Left lobe of liver (tissue), 2 donors: ENCODE measurements at places on chromosomes 3 and 15. TPM values are rescaled to one million over a fixed set of nuclear protein-coding genes. Genes with fewer than 3 reads are reported as not detected.

The ALS2CL gene
- 24.2 TPM for total RNA-seq

DNA sequence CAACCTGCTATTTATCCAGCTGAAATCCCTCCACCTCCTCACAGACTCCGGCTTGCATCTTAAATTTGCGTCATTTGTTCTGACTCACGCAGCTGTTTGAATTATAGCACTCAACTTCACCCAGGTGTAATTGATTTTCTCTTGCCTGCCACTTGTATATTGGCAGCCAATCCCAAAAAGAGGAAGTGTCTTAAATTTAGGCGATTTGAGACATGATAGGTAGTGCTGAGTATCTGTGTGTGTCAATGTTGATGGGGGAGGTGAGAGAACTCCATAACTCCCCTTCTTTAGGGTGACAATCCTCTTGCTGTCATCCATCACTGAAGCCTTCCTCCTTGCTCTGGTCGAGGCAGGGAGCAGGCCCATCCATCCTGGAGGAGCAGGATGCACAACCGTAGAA lies 77.2 kb upstream of the TPRG1 start:
- no peak for DNase-seq

DNA sequence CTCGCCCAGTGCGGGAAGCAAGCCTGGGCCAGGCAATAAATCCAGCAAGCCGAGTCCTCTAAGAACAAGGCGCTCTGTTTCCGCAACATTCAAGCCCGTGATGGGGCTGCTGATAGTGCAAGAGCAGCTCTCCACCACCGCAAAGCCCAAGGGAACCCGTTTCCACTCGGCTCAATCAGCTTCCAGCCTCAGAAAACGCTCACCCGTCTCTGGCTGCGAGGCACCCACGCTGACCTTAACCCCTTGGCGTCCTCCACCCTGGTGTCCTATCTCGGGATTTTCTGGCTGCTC lies 17.8 kb downstream of the SPATA12 start:
- DNase-seq: no peak

DNA sequence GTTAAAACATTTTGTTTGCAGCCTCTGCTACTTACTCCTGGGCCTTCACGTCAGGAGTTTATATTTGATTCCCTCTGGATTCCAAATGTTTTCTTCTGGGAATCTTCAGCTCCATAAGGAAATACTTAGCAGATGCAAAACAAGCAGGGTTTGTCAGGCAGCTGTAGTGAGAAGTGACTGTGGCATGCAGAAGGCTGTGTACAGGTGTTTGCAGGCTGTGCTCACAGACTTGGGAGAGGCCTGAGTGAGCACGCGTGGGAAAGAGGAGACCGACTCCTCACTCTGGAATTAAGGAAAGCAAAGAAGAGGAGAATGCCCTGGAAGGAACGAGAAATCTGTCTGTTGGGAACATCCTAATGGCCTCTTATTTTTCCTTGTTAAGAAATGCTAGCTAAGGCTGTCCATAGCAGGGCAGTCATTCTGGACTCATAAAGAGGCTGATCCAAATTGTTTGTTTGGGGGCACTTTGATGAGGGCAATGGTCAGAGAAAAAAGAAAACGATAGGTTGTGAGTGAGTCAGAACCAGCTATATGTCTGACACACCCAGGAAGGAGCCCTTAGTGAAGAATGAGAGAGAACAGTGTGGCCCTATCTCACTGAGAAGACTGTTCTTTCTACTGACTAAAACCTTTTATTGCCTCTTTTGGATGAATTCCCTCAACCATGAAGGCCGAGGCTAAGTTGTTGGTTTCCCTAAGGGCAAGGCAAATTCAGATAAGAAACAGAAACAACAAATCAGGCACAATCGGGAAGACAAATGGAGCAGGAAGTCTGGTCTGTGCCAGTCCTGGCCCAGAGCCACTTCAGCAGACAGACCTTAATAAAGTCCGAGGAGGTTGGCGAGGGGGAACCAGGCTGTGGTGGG lies 82.6 kb downstream of the TGFBR2 start:
- no peak for DNase-seq

GRCh38 chr3:180332608-180333007 lies 269.4 kb upstream of the TTC14 start:
- DNase-seq: no peak

DNA sequence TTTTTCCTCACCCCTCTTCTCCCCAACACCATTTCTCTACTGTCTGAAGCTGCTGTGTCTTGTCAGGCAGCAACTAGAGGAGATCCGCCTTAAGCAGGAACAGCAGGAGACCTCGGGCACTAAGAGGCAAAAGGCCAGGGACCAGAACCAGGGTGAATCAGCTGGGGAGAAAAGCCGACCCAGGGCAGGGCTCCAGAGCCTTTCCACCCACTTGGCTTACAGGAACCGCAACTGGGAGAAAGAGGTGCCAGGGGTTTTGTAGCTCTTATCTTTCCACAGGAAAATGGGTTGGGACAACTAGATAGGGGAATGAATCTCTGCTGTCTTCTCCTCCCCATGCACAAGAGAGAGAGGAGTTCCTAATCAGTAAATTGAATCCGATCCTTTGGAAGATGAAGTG lies 3.0 kb upstream of the NGRN start:
- DNase-seq: no peak

DNA sequence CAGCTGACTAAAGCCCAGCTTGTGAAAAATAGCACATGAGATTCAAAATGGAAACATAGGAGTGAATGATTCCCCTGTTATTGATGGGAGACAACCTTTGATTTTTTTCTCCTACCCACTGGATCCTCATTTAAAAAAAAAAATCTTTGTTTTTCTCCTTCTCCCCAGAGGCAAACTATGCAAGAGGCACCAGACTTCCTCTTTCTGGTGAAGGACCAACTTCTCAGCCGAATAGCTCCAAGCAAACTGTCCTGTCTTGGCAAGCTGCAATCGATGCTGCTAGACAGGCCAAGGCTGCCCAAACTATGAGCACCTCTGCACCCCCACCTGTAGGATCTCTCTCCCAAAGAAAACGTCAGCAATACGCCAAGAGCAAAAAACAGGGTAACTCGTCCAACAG lies 2.6 kb downstream of the CACNA1D start:
- no peak for DNase-seq
